Ascending aorta (tissue), 2 donors: ENCODE measurements at places on chromosomes 4 and X.

GRCh38 chr4:75513526-75514130 lies 575 bp downstream of the RCHY1 start:
- DNase-seq: no peak

DNA sequence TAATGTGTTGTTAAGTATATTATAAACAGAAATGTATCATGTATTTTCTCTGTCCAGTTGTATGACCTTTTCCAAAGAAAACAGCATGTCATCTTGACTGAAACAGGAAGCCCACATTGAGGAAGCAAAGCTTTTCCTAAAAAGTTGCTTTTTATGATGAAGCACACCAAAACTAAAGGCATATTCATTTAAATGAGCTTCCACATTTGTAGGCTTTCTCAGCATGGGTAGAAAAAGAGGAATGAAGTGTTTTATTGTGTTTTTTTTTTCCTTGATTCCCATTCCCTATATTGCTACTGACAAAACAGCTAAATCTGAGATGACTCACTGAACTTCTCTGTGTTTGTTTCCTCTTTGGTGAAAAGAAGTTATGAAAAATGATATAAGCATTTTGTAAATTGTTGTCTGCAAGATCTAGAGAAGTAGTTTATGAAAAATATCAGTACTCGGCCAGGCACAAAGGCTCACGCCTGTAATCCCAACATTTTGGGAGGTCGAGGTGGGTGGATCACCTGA lies 32.5 kb upstream of the FRAS1 start:
- DNase-seq: no peak

- DNase-seq: no peak
Observed at GRCh38 chr4:62415256-62415655, 1215.1 kb downstream of the ADGRL3 start.

DNA sequence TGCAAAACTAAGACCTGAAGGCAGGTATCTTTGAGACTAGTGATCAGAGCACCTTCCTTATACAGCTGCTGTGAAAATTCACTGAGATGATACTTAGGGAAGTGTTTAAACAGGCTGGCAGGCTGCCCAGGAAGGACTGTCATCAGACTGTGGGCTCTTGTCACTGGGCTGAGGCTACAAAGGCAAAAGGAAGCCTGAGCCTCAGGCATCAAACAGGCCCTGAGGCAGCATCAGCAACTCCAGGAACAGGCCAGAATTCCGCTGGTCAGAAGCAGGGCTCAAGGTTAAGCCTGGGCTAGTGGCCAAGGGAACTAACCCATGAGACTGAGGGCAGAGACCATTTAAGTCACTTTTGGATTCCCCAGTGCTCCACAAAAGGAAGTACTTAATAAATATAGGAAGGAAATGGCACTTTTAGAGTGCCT lies 12.8 kb downstream of the PJA1 start:
- DNase-seq: no peak

GRCh38 chr4:125283707-125284279 lies 31.0 kb upstream of the FAT4 start:
- no peak for DNase-seq

GRCh38 chr4:31573554-31573953 lies 853.4 kb downstream of the PCDH7 start:
- DNase-seq: no peak

GRCh38 chrX:123425904-123426303 lies 241.8 kb downstream of the GRIA3 start:
- DNase-seq: no peak

DNA sequence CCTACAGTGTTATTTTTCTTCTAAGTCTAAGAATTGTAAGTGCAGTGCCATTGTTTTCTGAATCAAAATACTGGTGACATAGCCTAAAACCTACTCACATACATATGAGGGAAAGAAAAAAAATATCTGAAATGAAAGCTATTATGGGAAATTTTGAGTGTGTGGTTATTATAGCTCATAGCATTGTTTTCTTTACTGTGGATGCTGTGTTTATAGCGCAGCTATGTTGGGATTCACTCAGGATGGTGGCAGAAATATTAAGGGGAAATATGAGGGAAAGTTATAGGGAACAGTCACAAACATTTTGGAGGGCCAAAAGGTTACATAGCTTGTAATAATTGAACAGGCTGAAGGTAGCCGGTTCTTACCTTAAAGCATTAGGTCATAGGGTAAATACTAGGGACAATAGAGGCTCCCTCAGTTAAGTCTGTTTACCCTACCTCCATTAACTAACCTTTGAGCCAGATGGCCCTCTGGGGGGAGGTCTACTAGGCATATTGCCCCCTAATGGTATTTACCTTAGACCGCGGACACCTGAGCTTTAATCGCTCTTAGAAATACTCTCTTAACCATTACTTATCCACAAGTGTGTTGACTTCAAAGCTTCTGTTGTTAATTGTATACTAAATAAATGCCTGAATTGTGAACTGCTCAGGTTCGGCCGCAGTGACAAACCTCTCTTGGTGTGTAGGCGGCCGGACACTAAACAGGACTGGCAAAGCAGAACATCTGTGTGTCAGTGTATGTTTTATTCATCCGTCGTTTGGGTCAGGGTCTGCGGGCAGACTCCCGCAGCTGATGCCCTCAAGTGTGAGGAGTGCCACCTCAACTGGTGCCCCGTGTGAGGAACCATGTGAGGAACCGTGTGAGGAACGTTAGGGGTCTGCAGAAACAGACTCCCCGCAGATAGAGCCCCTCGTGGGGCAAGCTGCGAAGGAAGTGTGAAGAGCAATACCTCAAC lies 21.3 kb upstream of the SULT1B1 start:
- DNase-seq: no peak

- DNase-seq: no peak
Observed at GRCh38 chr4:107452717-107453630, 267.1 kb downstream of the PAPSS1 start.

DNA sequence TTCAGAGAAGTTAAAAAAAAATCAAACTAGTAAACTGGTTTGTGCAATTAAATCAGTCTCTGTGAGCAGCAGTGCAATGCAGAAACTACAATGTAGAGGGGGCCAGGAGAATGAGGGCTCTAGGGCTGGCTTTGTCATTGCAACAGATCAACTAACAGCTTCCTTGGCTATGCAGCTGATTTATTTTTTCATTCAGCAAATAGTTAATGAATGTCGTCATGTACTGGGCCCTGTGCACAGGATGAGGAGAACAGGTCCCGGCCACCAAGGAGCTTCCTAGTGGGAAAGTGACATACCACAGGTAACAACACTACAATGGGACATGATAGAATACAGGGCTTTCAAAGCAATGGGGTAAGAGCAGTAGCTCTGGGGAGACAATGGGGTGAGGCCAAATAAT lies 190.1 kb downstream of the NSUN7 start:
- DNase-seq: no peak

- DNase-seq: no peak
Observed at GRCh38 chr4:150590631-150591030, 8.7 kb downstream of the MAB21L2 start.

DNA sequence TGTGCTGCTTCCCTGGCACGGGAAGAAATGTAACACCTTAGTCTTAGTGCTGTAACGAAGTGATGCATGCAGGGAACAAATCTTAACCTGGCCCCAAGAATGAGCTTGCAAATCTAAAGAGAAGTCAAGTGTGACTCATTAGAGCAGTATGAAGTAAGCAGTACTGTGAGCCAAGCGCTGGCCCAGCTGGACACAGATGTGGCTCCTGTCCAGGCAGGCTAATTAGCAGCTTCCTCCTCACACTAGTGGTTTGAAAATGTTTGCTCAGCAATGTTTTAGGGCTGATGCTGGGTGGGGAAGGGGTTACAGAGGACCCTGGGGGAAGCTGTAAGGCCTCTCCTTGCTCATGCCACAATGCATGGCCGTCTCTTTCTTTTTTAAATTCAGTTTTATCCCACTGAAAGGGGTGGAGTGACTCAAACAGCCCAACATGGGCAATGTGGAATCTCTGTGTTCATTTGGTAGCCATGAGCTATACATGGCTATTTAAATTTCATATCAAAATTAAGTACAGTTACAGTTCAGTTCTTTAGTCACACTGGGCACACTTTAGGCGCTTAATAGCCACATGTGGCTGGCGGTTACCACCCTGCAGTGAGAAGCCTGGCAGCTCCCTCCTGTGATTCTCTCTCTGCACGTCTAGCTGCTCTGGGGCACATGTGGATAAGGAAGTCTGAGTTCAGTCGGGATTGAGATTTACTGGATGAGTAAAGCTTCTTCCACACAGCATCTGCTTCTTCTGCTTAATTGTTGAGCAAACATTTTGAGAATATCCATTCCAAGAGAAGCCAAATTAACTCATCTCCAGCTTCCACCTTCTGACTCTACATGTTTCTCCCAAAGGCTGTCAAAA lies 48.8 kb downstream of the MAP7D2 start:
- DNase-seq: peak; percentile 39

GRCh38 chr4:167222099-167222498 lies 12.2 kb downstream of the SPOCK3 start:
- no peak for DNase-seq

DNA sequence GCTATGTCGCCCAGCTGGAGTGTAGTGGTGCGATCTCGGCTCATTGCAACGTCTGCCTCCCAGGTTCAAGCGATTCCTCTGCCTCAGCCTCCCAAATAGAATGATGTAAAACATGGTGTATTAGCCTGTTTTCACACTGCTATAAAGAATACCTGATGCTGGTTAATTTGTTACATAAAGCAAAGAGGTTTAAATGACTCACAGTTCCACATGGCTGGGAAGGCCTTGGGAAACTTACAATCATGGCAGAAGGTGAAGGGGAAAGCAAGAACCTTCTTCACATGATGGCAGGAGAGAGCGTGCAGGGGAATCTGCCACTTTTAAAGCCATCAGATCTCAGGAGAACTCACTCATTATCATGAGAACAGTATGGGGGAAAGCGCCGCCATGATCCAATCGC lies 1191.8 kb downstream of the ARAP2 start:
- no peak for DNase-seq

- DNase-seq: no peak
Observed at GRCh38 chrX:5775846-5776430, 452.7 kb downstream of the NLGN4X start.

DNA sequence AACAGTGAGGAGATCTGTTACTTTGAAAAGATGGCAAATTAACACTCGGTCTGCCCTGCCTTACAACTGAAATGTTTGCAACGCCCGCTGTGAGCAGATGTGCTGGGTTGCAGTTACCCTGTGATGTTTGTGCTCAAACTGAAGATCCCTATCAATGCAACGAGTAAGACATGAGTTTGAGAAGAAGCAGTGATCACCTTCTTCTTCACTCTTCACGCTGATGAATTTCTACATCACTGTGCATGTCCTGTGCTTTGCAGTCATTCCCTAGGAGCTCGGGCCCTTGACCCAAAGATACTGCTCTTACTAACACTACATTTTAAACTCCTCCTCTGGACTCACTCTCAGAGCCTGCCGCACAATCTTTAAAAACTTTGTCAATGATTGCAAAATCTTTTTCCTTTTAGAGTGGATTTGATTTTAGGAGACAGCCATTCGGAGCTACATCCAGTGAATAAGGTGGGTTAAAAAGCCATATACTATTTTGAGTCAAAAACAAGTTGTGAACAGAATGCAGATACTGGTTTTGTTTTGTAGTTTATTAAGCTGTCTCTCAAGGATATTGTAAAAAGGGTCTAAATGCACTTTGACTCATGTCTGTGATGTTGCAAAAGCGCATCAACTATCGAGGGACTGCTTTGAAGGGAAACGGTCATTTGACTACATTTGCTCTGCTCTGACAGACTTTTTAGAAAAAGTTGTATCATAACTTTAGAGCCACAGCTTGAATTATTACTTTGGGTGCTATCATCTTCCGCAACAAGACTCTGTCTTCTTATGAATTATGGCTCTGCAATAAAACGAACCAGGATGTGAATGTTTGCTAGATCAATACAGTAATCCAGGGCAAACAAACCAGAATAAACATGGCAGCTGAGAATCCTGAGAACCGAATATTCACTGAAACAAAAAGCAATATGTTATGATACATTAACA lies 5.7 kb upstream of the RHOH start:
- no peak for DNase-seq

DNA sequence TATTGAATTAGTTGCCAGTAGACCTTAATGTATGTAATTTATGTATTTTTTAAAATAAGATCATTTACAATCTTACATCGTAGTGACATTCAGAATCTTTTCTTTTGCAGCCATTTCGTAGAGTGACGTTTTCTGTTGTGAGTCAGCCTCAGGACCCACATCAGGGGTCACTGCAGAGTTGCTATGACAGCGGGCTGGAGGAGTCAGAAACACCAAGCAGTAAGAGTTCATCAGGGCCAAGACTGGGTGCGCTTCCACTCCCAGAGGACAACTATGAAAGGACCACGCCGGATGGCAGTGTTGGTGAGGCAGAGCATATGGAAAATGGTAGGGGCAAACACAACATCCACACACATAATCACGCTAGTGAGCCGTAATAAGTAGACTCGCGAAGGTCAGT lies 199.9 kb downstream of the PCDH7 start:
- no peak for DNase-seq

GRCh38 chr4:152281211-152281610 lies 254.7 kb downstream of the FBXW7 start:
- DNase-seq: no peak

- DNase-seq: no peak
Observed at GRCh38 chr4:664713-665231, 9.3 kb downstream of the ATP5ME start.

DNA sequence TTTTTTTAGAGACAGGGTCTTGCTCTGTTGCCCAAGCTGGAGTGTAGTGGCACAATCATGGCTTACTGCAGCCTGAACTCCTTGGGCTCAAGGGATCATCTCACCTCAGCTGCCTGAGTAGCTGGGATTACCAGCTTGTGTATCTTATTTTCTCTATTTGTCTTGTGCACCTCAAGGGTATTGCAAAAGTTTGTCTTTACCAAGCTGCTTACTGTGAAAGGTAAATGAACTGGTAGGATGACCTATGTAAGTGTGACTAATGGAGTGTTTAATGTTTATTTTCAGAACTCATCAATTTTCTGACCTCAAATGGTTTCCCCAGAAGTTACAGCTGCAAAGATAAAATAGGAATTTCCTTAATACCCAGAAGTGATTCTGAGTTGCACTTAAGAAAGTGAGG lies 5.3 kb upstream of the FGA start:
- no peak for DNase-seq

DNA sequence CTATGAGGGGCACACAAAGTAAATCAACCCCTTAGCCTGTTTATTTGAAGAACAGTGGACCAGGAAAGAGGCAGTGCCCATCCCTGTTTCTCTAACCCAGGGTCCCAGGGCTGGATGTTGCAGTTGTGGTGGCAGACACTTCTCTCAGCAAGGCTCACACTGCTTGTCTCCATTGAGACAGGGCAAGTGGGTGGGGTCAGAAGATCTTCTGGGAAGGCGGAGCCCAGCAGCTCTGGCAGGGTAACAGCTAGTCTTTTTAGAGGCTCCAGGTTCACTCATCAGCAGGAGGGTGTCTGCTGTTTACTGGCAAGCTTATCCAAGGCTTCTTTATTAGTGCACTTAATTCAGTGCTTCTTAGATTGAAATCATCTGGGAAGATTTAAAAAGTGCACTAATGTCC lies 659.8 kb upstream of the DIPK2B start:
- no peak for DNase-seq
